ENCODE measurements at places on chromosomes 3 and 15. TPM values are rescaled to one million over a fixed set of nuclear protein-coding genes. Genes with fewer than 3 reads are reported as not detected.

The CEP97 gene
- total RNA-seq = 7.2 TPM

DNA sequence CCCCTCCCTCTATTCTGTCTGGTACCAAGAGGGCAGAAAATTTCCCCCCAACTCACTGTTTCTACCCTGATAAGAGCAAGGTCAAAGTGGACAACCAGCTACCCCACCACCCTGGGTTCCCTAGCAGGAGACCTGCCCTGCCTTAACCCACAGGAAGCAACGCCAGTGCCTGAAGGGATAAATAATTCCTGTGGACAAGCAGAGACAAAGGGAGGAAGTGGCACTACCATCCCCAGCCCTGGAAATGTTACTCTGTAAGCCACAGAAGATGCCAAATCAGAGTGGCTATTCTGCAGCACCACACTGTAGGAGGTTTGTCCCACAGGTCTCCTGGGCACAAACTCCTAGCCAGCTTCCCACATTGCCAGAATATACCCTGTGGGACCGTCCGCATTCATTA is 80.1 kb downstream of the DNAH12 start:
- H3K27ac ChIP-seq = no peak overlapping the region
- H3K27me3 ChIP-seq = no peaks in the 10 kb centered on the region
- DNase-seq = no peak
- no peaks in the 10 kb centered on the region for H3K36me3 ChIP-seq

The GCNT3 gene
- 0.69 TPM for total RNA-seq

DNA sequence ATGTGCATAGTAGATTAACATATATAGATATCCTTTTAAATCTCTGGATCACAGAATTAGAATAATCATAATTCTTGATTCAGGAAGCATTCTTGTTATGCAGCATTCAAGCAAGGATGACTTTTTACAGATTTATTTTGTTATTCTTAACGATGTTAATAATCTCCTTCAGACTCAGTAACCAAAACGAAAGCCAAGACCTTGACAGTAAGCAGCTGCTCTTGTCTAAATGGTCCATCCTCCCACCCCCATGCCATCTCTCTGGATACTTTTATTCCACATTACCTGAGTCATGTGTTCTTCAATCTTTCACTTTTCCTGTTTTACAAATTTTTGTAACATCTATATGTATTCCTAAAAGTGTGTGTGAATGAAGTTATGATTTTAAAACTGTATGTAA is 33.3 kb upstream of the GPR171 start:
- H3K36me3 ChIP-seq = no peaks in the 10 kb centered on the region
- no peaks in the 10 kb centered on the region for H3K27me3 ChIP-seq
- no peak overlapping the region for H3K4me3 ChIP-seq
- no peak overlapping the region for H3K27ac ChIP-seq
- DNase-seq = no peak

- H3K27ac ChIP-seq = no peak overlapping the region
- no peaks in the 10 kb centered on the region for H3K27me3 ChIP-seq
- H3K4me3 ChIP-seq = no peak overlapping the region
- H3K4me1 ChIP-seq = no peaks in the 10 kb centered on the region
Observed at GRCh38 chr3:190303884-190304283, 18.4 kb downstream of the CLDN1 start.

- no peak overlapping the region for H3K27ac ChIP-seq
- no peaks in the 10 kb centered on the region for H3K36me3 ChIP-seq
- no peak for DNase-seq
Observed at GRCh38 chr3:138036572-138036971, 26.6 kb downstream of the CLDN18 start.

- no peaks in the 10 kb centered on the region for H3K4me1 ChIP-seq
- no peak overlapping the region for H3K4me3 ChIP-seq
- no peaks in the 10 kb centered on the region for H3K36me3 ChIP-seq
- H3K27ac ChIP-seq = no peak overlapping the region
Observed at GRCh38 chr3:133157716-133158115, 119.5 kb downstream of the TMEM108 start.

DNA sequence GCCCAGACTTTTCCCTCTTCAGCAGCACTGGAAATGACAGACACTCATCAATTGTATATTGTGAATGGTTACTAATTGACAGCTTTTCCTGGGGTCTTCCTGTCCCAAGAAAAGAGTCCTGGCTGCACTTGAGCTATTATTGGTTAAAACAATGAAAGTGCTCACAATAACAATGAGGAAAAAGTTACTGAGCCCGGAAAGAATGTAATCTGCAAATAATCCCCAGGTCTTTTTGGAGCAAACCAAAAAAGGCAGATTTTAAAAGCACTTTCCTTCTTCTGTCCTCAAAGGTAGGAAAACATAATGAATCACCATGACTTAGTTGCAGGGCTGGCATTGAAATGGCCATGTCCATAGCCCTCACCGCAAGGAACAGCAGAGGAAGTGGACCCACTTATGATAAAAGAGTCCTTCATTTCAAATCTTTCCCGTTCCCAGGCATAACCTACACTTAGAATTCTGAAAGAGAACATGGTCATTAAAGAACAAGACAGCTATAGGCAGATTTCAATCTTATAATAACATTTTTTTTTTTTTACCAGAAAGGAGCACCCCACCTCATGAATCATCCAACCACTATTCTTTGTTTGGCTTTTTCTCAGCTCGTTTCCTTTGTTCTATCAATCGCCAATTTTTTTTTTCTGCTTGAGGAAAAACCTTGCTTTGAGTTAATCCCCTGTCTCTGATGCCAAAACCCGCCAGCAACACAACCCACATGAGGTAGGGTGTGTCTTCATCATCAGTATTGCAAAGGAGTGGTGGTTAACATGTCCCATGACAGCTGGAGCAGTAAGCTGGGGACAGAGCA is 35.5 kb upstream of the ATP1B3 start:
- no peak overlapping the region for H3K27ac ChIP-seq
- H3K4me1 ChIP-seq = no peaks in the 10 kb centered on the region
- H3K27me3 ChIP-seq = no peaks in the 10 kb centered on the region
- H3K36me3 ChIP-seq = no peaks in the 10 kb centered on the region
- H3K4me3 ChIP-seq = no peak overlapping the region
- no peak for DNase-seq

- no peaks in the 10 kb centered on the region for H3K27me3 ChIP-seq
Observed at GRCh38 chr3:146166415-146166821, 5.4 kb upstream of the PLOD2 start.

DNA sequence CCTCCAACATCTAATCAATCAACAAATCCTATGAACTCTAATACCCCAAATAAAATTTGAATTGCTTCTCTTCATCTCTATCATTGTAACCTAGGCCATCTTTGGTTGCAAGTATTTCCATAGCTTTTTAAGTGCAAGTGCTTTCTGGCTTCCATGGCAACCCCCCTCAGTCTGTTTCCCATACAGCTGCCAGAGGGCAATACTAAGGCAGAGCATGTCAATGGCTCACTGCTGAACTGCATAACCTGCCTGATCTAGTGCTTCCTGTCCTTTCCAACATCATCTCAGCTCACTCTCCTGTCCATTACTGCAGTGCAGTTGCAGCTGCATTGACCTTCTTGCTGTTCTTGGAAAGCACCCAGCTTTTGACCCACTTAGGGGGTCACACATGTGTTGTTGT is 198.4 kb downstream of the WNT5A start:
- no peak overlapping the region for H3K27ac ChIP-seq

The SLC51A gene
- not detected for total RNA-seq

DNA sequence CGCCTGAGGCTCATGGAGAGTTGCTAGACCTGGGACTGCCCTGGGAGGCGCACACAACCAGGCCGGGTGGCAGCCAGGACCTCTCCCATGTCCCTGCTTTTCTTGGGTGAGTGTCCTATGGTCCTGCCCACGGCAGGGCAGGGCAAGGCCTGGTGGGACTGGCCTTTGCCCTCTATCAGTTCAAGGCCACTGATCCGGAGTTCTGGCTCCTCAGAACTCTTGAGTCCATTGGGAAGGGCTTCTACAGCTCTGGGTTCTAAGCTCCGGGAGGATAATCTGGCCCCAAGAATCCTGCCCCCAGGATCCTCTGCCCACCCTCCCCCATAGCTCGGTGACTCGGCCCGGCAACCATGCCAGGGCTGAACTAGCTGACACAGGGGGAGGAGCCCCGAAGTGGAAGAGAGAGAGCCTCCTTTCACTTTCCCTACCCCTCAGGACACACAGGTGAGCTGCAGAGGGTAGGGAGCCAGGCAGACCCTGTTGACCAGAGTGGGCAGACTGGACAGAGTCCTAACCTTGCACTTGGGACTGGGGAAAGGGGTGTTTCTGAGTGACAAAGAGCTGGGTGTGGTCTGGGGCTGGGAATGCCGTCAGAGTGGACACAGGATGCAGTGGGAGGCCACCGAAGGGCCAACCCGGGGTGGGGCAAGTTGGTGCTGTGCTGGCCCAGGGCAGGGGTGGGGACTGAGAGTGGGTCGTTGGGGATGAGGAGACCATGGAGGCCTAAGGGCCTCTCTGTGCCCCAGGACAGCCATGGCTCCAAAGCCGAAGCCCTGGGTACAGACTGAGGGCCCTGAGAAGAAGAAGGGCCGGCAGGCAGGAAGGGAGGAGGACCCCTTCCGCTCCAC is 664 bp downstream of the PARP3 start:
- H3K4me1 ChIP-seq = peaks cover 46% of the 10 kb centered on the region
- DNase-seq = no peak

DNA sequence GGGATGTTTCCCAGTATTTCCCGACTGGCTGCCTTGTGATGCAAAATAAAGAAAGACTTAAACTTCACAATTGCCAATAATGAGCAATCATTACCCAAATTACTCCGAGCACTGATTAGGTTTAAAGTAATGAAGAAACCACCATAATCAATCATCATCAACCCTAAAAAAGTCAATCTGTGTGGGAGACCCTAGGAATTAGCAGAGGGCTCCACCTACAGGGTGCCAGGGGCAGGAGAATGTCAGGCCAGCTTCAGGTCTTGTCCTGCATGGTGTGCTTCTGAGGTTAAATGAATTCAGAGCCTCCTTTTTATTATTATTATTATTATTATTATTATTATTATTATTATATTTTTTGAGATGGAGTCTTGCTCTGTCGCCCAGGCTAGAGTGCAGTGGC is 478.0 kb upstream of the ARRDC4 start:
- H3K27ac ChIP-seq = no peak overlapping the region
- no peaks in the 10 kb centered on the region for H3K27me3 ChIP-seq

DNA sequence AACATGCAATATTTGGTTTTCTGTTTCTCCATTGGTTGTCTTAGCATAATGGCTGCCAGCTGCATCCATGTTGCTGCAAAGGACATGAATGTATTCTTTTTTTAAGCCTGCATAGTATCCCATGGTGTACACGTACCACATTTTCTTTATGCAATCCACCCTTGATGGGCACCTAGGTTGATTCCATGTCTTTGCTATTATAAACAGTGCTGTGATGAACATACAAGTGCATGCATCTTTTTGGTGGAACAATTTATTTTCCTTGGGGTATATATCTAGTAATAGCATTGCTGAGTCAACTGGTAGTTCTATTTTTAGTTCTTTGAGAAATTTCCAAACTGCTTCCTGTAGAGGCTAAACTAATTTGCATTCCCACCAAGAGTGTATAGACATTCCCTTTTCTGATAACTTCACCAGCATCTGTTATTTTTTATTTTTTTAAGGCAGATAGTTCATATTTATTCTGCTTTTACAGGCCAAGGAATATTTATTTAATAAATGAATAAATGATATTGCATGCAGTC is 62.4 kb upstream of the NPHP3 start:
- DNase-seq = no peak
- H3K27me3 ChIP-seq = no peaks in the 10 kb centered on the region
- H3K36me3 ChIP-seq = no peaks in the 10 kb centered on the region
- no peak overlapping the region for H3K4me3 ChIP-seq
- H3K27ac ChIP-seq = no peak overlapping the region

The GTPBP8 gene
- 30.8 TPM for total RNA-seq

DNA sequence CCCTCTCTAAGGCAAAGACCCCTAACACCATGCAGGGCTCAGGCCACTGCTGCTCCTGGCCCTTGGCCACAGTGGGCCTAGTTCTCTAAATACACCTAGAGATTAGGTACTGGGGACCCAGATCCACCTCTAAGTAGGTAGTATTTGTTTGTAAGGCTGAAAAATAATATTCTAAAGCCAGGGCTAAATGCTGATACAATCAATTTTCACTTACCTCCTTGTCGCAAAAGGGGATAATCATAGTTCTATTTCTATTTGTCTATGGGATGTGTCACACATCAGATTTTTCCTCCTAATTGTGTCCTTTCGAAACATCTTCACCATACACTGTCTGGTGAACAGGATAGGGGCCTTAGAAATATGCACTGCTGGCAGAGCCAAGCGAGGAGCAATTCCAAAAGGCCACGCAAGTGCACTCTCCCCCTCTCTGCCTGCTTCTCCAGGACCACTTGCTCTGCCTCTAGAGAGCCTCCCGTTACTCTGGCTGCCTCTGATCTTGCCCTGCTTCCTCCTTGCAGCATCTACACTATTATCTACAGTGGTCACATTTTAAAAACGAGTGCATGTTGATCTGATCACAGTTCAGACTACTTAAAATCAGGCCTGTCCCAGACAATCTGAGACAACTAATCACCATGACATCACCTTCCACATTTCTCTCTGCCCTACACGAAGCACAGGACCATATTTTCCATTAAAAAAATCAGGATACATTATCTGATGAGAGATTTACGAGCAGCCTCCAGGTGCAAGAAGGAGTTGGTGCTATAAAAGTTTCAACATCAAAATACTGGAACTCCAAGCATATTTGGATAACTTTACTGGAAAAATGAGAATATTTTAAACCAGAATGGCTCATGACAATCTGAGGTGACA is 115.4 kb downstream of the MYLK start:
- peaks cover 27% of the 10 kb centered on the region for H3K4me1 ChIP-seq
- no peak overlapping the region for H3K27ac ChIP-seq
- no peaks in the 10 kb centered on the region for H3K36me3 ChIP-seq
- H3K27me3 ChIP-seq = no peaks in the 10 kb centered on the region
- peak; percentile 88 for DNase-seq

DNA sequence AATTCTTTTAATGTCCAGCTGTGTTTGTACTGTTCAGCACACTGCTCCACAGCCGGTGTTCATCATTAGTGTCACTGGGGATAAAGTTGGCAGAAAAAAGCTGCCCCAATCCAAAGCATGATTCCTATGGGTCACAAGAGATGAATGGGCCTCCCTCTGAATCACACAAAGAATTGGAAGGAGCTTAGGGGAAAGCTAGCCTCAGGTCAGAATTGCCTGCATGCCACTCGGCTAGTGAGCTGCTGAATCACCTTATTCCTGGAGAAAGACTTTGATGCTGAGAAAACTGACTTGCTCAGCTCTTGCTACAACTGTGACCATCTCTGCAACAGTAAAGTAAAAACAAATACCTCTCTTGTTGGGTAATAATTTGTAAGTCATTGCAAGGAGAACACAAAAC is 3.5 kb downstream of the CCK start:
- peaks cover 30% of the 10 kb centered on the region for H3K4me1 ChIP-seq
- peaks cover 31% of the 10 kb centered on the region for H3K27me3 ChIP-seq
- DNase-seq = no peak
- no peak overlapping the region for H3K4me3 ChIP-seq

The ZNF80 gene
- total RNA-seq = not detected

The SPSB4 gene
- 1.2 TPM for total RNA-seq

The DNAH1 gene
- total RNA-seq = 3.7 TPM

GRCh38 chr3:61853912-61854311 is 292.5 kb downstream of the PTPRG start:
- H3K27me3 ChIP-seq = no peaks in the 10 kb centered on the region
- no peak for DNase-seq
- no peak overlapping the region for H3K27ac ChIP-seq
- H3K4me1 ChIP-seq = peaks cover 8% of the 10 kb centered on the region

All from esophagus muscularis mucosa (tissue), 4 donors.